ENCODE measurements at places on chromosomes 4 and X.

- DNase-seq, result no peak
Observed at GRCh38 chr4:81628489-81628888, 156.8 kb upstream of the RASGEF1B start.

DNA sequence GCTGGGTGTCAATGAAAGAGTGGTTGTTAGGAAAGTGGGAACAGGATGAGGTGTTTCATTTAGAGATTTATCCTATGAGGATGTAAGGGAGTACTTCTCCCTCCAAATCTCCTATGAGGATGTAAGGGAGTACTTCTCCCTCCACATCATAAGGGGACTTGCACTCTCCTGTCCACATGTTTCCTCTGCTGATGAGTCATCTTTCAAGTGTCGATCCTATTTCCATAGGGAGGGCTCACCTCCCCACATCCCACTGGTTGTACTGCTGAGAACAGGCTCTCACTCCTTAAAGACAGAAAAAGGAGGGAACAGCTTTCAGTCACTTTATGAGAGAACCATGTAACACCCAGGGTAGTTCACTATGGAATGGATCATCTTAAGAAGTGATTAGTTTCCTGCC is 65.0 kb downstream of the INPP4B start:
- no peak for DNase-seq

GRCh38 chr4:177349191-177349590 is 39.5 kb downstream of the NEIL3 start:
- no peak for DNase-seq

GRCh38 chr4:130808492-130808891 is 1712.5 kb downstream of the C4orf33 start:
- no peak for DNase-seq

GRCh38 chrX:18491587-18492340 is 66.4 kb downstream of the CDKL5 start:
- DNase-seq, result no peak

DNA sequence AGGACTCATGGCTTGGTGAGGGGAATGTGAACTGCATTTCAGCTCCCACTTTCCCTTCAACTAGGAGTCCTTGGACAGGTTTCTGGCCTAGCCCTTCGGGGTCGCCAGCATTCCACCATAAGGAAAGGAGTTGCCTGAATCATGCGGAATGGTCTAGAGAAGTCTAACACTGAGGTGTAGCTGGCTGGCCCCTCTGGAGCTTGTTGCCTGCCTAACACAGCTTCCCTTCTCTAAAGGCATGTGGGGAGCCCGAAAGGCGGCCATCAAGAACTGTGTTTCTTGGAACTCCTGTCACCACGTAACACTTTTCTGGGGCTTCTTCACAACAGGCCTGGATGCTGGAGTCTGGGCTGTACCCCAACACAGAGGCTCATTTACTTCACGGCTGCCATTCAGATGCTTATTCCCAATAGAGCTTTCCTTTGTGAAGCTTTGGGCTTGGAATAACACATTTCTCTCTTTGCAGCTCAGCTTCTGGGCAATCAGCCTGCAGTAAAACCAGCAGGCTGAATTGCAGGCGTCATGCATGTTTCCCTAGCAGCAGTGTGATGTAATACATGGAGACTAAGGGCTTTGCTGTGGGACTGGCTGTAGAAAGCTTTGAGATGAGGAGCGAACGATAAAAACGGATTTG is 5.4 kb downstream of the GABRQ start:
- DNase-seq, result no peak

- no peak for DNase-seq
Observed at GRCh38 chr4:3301450-3302172, 8.8 kb downstream of the RGS12 start.

GRCh38 chr4:1004071-1004418 is 7.4 kb upstream of the FGFRL1 start:
- DNase-seq, result no peak

DNA sequence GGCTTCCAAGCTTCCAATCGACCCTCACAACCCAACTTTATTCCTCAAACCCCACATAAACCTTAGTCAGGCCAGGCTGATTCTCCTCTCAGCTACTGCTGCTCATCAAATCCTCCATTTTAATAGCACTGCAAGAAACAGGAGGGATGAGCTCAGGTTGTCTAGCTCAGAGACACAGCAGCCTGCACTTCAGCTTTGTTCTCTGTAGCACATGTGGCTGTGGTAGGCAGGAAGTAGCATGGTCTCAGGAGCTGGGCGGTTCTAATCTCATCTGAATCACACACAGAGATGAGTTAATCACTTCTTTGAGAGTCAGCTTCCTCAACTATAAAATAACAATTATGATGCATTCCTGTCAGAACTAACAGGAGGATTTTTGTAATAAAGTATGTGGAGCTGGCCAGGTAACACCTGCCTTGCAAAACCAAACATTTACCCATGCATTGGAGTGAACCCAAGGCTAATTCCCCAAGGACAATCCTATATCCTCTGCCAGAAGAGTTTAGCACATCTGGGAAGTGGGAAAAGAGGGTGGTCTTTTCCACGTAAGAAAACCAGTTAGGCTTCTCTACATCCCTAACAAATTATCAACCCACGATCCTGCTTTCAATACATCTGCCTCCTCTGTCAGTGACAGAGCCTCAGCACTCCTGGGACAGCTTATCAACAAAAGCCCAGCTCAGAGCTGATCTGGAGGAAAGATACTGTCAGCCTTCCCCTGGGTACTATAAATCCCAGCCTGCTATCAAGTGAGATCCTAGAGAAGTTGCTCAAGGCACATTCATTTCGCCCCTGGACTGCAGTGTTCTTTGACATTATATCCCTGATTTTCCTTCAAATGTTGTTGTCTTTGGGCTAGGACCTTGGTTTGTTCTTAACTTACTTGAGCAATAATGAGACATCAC is 32.8 kb downstream of the ELOVL6 start:
- DNase-seq, result no peak

DNA sequence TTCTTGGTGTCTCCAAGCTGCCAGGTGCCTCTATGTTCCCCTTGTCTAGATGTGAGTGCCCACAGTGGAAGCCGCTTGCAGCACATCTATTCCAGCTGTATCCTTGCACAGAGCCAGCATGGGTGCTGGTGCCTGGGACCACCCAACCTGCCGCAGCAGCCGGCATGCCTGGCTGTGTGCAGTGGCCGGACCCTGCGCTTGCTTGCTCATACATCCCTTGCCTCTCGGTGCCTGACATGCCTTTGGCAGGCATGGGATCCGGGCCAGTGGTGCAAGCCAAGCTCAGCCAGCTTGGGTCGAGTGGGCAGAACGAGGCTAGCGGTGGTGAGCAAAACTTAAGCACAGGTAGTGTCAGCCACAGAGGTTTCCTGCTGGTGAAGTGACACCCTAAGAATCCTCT is 355.1 kb downstream of the TLL1 start:
- no peak for DNase-seq

DNA sequence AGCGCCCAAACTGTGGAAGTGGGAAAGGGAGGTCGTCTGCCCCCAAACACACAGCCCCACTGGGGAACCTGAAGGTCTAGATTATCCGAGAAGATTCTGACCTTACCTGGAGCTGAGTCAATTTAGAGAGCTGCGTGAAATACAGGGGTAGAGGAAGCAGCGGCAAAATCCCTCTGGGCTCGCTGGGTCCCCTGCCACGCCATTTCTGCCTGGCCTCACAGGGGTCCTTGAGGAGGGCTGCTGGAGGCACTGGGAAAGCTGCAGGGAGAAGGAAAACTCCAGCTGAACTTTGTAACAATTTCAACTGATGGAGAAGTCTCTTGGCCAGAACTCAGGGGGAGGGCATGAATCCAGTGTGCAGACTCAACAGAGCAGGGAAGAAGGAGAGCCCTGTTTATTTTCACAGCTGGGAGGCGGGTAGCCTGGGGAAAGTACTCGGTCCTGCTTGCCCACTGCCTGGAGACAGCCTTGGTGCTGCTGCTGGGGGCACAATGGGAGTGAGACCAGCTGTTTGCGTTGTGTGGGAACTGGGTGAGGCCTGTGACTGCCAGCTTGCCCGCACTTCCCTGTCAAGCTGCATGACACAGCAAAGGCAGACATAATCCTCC is 93.2 kb upstream of the MAPK10 start:
- no peak for DNase-seq

DNA sequence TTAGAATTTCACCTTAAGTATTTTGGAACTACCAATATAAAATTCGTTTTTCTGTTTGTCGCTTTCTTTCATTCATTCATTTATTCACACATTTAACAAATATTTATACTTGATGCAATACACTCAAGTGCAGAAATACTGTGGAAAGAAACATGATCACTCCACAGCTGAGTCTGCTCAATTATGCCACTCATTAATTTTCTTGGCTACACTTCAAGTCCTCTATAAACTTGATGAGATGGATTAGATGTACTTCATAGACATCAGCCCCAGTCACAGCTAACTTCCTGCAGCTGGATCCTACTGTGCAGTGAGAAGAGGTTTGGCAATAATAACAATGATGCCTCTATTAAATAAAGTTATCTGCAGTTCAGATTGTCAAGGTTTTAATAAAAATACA is 208.1 kb downstream of the PDGFC start:
- DNase-seq, result no peak

DNA sequence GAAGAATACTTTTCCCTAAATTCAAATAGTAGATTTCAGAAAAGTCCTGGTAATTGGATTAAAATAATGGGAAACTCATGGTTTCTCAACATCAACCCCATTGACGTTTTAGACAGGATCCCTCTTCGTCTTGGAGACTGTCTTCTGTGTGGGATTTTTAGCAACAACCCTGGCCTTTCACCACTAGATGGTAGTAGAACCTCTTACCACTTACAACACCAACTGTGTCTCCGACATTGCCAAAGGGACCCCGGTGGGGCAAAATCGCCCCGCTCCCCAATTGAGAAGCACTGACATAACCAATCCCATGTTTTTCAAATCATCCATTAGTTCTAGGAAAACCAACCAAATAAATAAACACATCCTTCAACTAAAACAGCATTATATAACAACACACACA is 16.9 kb upstream of the ANOS1 start:
- peak; percentile 45 for DNase-seq

DNA sequence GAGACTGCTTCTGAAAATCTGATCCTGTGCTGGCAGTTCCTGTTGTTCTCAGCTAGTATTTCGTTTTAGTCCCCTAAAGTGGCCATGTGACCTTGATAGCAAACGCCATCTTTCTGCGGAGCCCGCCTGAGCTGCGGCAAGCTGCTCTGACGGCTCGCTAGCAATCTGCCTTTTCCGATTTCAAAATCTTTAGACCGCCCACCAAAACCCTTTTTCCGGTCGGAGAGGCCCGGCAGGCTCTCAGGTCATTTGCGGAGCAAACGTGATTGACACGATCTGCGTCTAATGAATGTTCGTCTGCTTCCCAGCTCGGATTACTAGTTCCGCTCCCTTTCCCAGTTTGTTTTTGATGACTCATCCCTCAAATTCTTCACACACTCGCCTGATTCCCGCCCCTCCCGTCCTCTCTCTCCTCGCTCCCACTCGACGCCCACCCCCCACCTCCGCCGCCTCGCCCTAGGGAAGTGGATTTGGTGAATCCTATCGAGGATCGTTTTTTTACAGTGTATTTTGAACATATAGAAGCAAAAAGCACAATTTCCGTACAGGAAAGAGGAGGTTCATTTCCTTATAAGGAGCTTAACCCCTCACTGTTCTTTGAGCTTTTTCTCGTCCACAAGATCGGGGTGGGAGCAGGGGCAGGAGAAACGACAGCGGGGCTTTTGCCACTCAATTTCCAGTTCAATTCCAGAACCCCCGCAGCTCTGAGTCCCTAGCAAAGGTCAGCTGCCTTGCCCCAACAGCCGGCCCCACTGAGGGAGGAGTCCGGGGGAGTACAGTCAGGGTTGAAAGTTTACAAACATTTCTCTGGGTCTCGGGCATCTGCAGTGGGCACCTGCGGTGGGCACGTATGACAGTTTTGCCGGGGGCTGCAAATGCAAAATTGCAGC is 37.5 kb downstream of the NLGN3 start:
- peak; percentile 89 for DNase-seq

- no peak for DNase-seq
Observed at GRCh38 chr4:152943672-152944071, 7.5 kb downstream of the FHDC1 start.

GRCh38 chr4:9996319-9997110 is 24.8 kb downstream of the SLC2A9 start:
- no peak for DNase-seq

- peak; percentile 8 for DNase-seq
Observed at GRCh38 chrX:26442340-26442739, 226.4 kb downstream of the MAGEB5 start.

DNA sequence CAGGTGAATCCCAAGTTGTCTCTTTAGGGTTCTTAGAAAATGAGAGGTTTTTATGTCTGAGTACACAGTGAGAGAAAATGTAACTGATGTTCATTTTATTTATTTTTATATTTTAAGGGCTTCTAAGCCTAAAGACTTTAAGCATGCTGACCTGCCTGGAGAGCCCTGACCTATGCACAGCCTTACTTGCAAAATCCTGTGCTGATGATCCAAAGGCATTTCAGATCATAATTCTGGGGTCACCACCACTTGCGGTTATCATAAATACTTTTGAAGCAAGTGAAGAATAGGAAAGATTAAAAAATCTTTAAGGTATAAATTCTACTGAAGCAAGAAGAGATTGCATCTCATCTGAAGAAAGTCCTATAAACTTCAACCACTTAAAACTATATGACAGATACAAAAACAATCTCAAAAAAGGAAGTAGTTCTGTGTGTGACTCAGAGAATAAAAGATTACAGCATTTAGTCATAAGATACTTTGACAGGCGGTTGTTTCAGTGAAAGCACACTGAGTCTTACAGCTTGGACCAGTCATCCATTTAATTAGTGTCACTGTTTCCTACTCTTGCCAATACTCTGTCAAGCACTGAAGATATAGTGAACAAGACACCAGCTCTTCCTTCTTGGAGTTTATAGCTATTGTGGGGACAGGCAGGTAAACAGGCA is 245.2 kb upstream of the DIPK2B start:
- no peak for DNase-seq

GRCh38 chr4:48139691-48140090 is 5.6 kb upstream of the TXK start:
- DNase-seq, result peak; percentile 48

GRCh38 chrX:9785254-9785943 is 830 bp upstream of the SHROOM2 start:
- DNase-seq, result no peak

GRCh38 chrX:11272290-11272689 is 20.9 kb upstream of the AMELX start:
- no peak for DNase-seq

DNA sequence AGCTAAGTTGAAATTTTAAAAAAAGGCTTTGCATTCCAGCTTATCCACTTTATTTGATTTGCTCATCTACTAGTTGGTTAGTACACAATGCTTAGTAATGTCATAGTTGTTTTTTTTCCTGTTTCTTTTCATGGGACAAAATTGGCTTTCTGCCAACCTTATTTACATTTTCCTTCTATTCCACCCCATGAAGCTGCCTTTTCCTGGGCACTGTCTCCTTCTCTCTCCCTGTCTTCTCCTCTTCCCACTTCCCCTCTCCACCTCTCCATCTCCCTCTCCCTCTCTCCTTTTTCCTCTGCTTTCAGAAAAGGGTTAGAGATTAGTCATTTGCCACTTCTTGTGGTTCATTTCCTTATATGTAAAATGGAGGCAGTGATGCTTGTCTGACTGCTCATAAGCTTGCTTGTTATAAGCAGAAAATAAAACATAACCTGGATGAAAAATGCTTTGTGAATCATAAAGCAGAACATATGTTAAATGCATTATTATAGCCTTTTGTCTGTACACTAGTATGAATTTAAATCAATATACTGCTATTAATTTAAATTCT is 181.9 kb downstream of the CEP135 start:
- no peak for DNase-seq
